ENCODE measurements at places on chromosomes 1 and 21. TPM values are rescaled to one million over a fixed set of nuclear protein-coding genes. Genes with fewer than 3 reads are reported as not detected.

Gene GLMN
- 8.7 TPM for total RNA-seq

Gene MMP23B
- 1.2 TPM for total RNA-seq

Gene LRRC7
- not detected for total RNA-seq

Gene THEM5
- total RNA-seq, result not detected

Gene SYPL2
- total RNA-seq, result 0.13 TPM

Gene GABRD
- total RNA-seq, result 0.78 TPM

Gene JMJD4
- 29.9 TPM for total RNA-seq

Gene S100A1
- total RNA-seq, result 0.75 TPM

All from A549 treated with Mapracorat at 1 μM for 4 hours (cell line).